M059J (cell line): ENCODE measurements at places on chromosomes 6 and 20. TPM values are rescaled to one million over a fixed set of nuclear protein-coding genes. Genes with fewer than 3 reads are reported as not detected.

TNFRSF21 gene
- total RNA-seq: 26.8 and 41.3 TPM in 2 replicates

AVP gene
- total RNA-seq: not detected in 2 replicates

ZC2HC1B gene
- total RNA-seq: not detected in 2 replicates

GCNT2 gene
- total RNA-seq: 22.2 and 22.5 TPM in 2 replicates

TFAP2C gene
- 3.6 and 7.5 TPM in 2 replicates for total RNA-seq

NKX2-2 gene
- 1.7 and 2.6 TPM in 2 replicates for total RNA-seq

HLA-DOA gene
- not detected in 2 replicates for total RNA-seq

CDSN gene
- not detected in 2 replicates for total RNA-seq

PSORS1C2 gene
- total RNA-seq: not detected in 2 replicates

MOXD1 gene
- 170 and 207 TPM in 2 replicates for total RNA-seq

HDDC2 gene
- 62.9 and 84.3 TPM in 2 replicates for total RNA-seq

EYA4 gene
- total RNA-seq: 8.2 and 12.0 TPM in 2 replicates

SLCO4A1 gene
- 43.9 and 69.5 TPM in 2 replicates for total RNA-seq

IPCEF1 gene
- total RNA-seq: 0.32 and 1.6 TPM in 2 replicates

DEF6 gene
- total RNA-seq: 0.44 and 0.57 TPM in 2 replicates
